ENCODE measurements at places on chromosomes 16 and 17.

GRCh38 chr16:22360963-22361659 lies 13.3 kb downstream of the CDR2 start:
- DNase-seq = no peak

GRCh38 chr16:17776888-17777287 lies 306.1 kb upstream of the XYLT1 start:
- DNase-seq = no peak

- DNase-seq = no peak
These were observed 4.5 kb downstream of the PRKCB start for GRCh38 chr16:23840310-23840709.

GRCh38 chr17:49995055-49995738 lies at the start of gene DLX3:
Gene DLX3, minus strand, starts transcription at chr17:49995224. Its CDS starts 226 bp downstream, at chr17:49994998.
- no peak for DNase-seq

DNA sequence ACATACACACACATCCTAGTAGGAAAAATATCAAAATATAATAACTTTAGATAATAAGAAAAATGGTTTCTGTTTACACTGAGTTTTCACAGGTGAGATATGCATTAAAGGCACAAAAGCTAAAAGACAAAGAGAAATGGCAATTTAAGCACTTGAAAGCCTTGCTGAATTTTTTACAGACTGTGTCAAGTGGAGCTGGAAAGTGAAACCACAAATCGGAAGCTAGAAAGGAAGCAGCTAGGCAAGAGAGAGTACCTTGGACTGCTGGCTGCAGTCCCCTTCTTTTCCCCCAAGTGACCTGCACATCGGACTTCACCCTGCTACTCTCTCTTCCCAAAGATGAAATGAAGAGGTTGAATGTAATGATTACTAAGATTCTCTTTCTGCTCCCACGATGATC lies 135.1 kb downstream of the CDH13 start:
- no peak for DNase-seq

DNA sequence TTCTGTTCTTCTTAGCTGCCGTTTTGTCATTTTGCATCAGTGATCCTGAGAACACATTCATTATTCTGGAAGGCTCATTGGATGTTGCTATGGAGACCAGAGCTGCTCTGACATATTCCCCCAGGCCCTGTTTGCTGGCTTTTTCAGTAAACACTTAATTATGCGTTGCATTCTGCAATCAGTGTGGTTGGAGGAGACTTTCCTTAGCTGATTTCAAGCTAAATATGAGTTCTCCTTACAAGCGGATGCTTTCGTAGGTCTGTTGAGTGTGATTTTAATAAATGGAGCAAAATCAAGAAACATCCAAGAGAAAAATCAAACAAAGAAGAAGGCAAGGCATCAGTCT lies 38.2 kb upstream of the NUDT7 start:
- DNase-seq = no peak

GRCh38 chr17:8697323-8697741 lies 47.3 kb downstream of the CCDC42 start:
- no peak for DNase-seq

- no peak for DNase-seq
These were observed 46.3 kb downstream of the CYB5D2 start for GRCh38 chr17:4189280-4189679.

GRCh38 chr17:43846221-43846712 lies 709 bp upstream of the CD300LG start:
- peak; percentile 65 for DNase-seq

- DNase-seq = no peak
These were observed 4.4 kb downstream of the ASGR1 start for GRCh38 chr17:7174603-7175326.

DNA sequence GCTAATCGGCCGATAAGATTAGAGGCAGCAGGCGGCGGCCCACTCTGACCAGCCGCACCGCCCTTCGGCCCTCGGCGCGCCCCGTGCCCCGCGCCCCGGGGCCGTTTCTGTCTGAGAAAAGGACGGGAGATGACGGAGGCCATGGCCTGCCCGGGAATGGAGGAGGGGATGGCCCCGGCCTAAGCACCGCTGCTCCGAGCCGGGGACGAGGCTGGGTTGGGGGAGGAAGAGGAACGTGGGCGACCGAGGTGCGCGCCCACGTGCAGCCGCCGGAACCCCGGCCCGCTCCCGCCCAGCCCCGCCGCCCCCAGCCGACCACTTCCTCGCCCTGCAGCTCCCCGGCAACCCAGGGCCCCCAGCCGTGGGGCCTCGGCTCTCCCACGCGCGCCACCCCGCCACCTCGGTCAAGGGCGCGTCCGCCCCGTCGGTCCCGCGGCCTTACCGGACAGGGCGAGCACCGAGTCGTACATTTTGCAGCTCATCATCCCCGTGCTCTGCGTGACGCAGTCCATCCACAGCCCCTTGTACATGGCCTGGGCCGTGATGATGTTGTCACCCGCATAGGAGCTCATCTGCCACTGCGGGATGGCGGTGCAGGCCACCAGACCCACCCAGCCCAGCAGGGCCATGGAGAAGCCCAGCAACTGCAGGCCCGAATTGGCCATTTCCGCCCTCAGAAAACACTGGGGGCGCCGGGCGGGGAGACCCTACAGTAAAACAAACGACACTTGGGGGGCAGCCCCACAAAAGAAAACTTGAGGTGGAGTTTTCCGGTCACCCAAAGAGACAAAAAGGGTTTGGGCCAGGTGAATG lies 693 bp downstream of the CLDN7 start:
- DNase-seq = no peak

DNA sequence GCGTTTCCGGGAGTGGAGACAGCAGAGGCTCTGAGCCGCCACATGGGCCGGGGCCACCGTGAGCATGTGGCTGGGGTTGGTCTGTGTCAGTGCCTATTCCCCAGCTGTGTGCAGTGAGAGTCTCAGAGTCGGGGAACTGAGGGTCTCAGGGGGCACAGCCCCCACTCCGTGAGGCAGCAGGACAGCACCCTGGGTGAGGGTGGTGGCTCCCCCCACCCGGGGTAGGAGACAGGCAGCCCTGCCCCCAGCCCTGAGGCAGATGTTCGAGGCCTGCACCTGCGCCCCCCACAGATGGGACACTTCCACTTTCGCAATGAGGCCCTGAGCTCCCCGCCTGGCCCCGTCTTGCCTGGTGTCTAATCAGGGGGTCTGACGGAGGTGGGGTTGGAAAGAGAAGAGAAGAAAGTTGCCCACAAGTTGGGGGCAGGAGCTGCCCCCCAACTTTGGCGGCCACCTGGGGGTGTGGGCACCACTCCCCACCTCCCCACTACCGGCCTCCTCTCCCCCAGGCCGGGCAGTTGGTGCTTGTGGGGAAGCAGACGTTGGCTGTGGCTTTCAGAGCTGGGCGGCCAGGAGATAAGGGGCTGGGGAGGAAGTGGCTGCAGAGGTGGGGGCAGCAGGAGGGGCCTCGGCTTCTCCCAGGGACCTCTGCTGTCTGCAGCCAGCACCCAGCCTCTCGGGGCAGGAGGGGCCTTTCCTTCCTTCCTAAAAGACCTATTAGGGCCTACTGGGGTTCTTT lies 1.8 kb upstream of the CBFA2T3 start:
- DNase-seq = peak; percentile 85

- DNase-seq = no peak
These were observed 195.2 kb downstream of the AXIN2 start for GRCh38 chr17:65366102-65366844.

- no peak for DNase-seq
These were observed 247.5 kb upstream of the ELAC2 start for GRCh38 chr17:13265311-13265710.

DNA sequence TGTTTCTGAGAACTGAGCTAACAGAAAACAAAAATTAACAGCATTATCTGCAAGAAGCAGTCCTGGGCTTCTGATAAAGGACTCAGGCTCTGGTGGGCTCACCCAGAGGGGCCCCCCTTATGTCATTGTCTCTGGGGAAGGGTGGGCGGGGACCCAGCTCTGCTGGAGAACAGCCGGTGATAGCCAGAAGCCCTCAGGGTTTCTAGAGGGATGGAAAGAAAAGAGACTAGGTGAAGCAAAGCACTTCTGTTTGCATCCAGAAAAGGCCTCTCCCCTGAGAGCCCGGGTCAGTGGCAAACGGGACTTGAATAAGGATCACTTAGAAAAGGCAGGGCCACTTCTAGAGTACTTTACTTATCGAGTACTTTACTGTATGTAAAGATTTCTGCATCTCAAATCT lies 7.0 kb upstream of the CDC42EP4 start:
- no peak for DNase-seq

DNA sequence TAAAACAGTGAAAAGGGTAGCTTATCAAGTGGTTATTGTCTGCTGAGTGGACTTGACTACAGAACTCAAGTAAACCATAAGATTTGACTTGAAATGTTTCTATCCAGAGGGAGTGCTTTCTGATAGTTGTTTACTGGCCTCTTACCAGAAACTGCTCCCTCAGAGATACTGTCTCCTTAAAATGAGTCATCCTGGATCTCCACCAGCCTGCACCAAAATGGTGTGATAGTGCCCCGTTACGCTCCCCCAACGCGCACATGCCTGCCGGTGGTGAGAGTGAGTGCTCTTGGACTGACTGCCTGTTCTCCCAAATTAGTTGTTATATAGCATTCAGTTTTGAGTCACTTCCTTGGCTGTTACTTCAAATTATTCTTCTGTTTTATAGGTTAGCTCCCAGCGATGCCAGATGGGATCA lies 22.9 kb downstream of the PRCD start:
- DNase-seq = no peak

DNA sequence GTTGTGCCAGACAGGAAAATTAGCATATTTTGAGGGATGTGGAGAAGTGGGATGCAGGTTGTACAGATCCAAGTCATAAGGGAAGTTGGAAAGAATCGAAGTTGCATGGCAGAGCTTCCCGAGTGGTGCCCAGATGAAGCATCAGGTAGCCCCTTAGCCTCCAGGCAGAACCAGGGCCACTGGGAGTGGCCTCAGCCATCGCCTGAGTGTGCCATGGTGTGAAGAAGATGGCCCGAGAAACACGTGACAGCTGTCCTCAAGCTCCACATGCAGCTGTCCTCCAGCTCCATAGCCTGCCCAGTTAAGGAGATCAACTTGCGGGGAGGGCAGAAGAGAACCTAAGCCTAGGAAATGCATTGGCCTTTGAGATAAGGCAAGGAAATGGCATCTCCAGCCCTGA lies 33.5 kb downstream of the TMC6 start:
- no peak for DNase-seq

- no peak for DNase-seq
These were observed 14.7 kb upstream of the SKAP1 start for GRCh38 chr17:48444516-48445247.

- DNase-seq = peak; percentile 84
These were observed 4.4 kb upstream of the MAP2K3 start for GRCh38 chr17:21280081-21280518.

GRCh38 chr17:67137860-67138259 lies 93.5 kb downstream of the CACNG1 start:
- DNase-seq = no peak

DNA sequence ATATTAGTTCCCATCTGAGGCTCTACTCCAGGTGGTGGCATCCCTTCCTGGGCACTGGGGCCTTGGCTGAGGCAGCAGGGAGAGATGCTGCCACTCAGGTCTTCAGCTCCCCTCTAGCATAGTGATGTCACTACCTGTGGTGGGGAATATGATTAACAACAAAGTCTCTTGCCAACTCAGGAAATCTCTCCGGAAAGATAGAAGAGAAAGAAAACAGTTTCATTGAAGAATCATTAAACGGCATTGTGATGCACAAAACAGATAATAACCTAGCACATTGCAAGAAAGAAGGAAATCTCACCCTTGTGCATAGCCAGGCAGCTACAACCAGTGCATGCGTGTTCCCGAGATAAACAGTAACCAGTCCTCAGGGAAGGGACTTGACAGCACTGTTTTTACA lies 12.2 kb upstream of the ZNF267 start:
- no peak for DNase-seq

DNA sequence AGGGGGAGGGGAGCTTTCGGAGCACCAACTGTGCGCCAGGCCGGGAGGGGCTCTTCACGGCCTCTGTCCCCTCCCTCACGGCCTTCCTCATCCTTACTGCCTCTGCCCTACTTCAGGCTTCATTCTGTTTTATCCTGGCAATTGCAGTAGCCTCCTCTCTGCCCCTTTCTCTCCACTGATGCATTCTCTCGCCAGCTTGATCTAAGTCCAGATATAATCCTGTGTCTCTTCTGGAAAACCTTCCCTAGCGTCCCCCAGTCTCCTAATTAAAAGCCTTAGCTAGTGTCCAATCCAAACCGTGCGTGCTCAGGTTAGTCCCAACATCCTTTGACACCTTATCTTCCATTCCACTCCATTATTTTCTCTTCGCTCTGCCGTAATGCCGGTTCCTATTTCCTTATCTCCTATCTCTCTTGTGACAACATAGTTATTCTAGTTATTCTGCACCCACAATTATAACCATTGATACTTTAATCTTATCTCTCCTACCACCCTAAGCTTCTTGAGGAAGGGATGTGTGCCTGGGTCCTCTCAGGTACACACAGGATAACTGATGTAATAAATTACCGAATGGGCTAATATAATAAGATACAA lies 869 bp downstream of the ZNF48 start:
- DNase-seq = no peak

GRCh38 chr16:85615014-85615851 lies 2.1 kb downstream of the GSE1 start:
- no peak for DNase-seq

DNA sequence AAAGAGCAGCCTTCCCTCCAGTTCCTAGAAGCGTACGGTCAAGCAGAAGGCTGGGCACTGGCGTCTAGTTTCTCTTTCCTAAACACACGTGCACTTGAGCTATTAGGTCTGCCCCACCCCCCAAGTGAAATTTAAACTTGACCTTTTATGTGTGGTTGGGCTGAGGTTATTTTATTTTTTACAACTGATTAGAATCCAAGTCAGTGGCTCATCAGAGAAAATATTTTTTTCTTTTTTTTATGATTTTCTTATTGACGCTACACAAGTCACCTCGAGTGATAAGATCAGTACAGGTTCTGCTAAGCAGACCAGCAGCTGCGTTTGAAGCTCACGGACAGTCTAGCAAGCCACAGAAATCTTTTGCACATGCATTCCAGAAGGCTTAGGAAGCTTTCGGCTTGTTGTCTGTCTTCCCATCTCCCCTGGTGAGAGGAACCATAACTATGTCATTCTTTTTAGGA lies 95.1 kb downstream of the ZFHX3 start:
- DNase-seq = no peak

GRCh38 chr16:65274566-65274965 lies 152.7 kb upstream of the CDH11 start:
- DNase-seq = no peak

- DNase-seq = no peak
These were observed 11.1 kb downstream of the HIC1 start for GRCh38 chr17:2065949-2066400.

GRCh38 chr16:86810062-86810461 lies 231.7 kb downstream of the FOXL1 start:
- no peak for DNase-seq

DNA sequence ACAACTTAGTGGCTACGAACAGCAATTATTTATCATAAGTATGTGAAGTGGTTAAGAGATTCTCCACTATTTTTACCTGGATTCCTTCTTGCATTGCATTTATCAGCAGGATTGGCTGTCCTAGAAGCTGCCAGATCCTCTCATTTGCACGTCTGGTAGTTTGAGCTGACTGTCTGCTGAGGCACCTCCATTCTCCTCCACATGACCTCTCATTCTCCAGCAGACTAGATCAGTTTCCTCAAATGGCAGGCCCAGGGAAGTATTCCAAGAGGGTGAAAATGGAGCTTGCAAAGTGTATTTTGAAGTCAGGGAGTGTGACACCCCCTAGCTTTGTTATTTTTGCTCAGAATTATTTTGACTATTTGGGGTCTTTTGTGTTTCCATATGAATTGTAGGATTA lies 870.1 kb downstream of the CDH11 start:
- no peak for DNase-seq

GRCh38 chr17:40509626-40510327 lies 8.4 kb upstream of the TNS4 start:
- no peak for DNase-seq

All from AML-193 (cell line).